ENCODE measurements at places on chromosomes 13 and 19.

DNA sequence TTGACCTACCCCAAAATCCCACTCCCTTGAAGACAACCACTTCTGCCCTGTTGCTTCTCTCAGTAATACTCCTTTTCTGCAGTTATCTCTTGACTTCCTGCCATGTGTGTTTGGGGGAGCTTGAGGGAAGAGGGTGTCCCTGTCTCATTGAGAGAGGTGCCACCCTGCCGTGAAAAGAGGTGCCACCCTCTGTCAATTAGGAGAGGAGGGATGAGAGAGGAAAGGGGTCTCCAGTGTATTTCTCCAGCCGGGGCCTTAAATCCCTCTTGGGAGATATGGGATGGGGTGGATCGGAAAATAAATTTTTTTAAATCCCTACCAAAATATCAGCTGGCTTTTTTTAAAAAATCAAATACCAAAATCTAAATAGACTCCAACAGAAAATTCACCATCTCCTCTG lies 16.5 kb downstream of the PLD3 start:
- DNase-seq, result no peak

DNA sequence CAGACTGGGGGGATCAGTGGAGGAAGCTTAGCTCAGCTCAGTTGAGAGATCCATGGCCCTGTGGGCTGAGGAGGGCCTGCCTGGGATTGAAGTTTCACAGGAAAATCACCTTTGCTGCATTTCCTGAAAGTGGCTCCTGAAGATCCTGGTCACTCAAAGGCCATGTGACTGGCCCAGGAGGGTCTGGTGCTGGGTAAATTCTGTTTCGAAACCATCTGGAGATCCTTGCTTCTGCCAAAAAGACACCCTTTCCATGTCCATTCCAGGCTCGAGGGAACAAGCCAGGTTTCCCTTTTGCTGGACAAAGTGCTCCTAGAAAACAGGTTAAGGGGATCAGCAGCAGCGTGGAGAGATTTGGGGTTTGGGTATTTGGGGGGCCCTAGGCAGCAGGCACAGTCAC lies 293.3 kb downstream of the ZNF536 start:
- DNase-seq, result no peak

DNA sequence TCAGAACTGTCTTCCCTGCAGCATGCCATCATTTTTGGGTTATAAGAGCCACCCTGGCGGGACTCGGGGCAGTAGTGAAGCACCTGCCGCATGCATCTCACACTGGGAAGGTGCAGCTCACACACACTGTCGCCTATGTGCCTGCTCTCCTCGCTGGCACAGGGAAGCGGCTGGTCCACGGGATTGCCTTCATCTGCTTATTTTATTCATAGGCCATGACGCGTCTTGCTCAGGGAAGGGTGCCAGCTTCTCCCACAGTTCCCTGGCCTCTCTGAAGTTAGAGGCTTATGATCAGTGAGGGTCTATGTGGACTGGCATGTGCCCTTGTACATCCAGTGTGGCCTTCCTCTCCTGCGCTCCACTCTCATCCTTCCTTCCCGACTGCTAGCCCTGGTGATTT lies 150.0 kb downstream of the KLF12 start:
- DNase-seq, result no peak

GRCh38 chr13:48160606-48161278 lies 65.8 kb upstream of the MED4 start:
- DNase-seq, result no peak

Measured in activated gamma-delta T cell (primary cell).